ENCODE measurements at places on chromosomes 11 and 22.
A peak's percentile ranks its signal among the peaks of the same experiment; 100 is the strongest.

- DNase-seq, result no peak
Measured at GRCh38 chr11:124762105-124762623, at the start of gene ESAM. Gene ESAM, minus strand, starts transcription at chr11:124762290. Its CDS starts 136 bp downstream, at chr11:124762154.

GRCh38 chr11:94864506-94865045 lies 96.4 kb downstream of the AMOTL1 start:
- no peak for DNase-seq

DNA sequence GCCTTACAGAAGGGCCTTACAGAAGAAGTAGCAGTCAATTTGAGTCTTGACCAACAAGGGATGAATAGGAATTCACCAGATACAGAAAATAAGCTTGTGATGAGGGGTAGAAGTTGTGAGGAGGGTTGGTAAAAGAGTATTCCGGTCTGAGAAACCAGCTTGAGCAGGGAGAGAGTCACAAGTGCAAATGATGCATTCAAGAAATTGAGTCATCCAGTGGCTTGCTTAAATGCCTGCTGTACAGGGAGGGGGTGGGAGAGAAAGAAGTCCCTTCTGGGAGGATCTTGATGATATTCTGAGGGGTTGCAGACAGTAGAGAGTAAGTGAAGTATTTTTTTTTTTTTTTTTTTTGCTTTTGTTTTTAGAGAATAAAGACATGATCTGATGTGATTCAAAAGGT lies 9.2 kb downstream of the CCKBR start:
- DNase-seq, result no peak

DNA sequence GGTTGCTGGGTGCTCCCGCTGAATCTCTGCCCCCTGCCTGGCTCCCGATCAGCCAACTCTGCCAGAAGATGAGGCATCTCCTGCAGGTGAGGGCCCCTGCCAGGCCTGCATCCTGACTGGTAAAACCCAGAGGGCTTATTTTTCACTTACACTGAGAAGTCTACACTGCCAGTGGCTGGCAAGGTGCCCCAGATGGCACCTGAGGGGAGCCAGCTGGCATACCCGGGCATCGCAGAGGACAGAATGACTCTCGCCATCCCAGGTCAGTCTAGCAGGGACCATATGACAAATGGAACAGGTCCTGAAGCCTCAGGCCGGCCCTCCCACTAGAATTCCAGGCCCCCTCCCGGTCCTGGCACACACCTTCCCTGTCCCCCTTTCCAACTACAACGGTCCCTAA lies 30.9 kb downstream of the MACROD1 start:
- DNase-seq, result no peak

- DNase-seq, result no peak
Measured at GRCh38 chr22:50213263-50213662, 12.5 kb downstream of the SELENOO start.

DNA sequence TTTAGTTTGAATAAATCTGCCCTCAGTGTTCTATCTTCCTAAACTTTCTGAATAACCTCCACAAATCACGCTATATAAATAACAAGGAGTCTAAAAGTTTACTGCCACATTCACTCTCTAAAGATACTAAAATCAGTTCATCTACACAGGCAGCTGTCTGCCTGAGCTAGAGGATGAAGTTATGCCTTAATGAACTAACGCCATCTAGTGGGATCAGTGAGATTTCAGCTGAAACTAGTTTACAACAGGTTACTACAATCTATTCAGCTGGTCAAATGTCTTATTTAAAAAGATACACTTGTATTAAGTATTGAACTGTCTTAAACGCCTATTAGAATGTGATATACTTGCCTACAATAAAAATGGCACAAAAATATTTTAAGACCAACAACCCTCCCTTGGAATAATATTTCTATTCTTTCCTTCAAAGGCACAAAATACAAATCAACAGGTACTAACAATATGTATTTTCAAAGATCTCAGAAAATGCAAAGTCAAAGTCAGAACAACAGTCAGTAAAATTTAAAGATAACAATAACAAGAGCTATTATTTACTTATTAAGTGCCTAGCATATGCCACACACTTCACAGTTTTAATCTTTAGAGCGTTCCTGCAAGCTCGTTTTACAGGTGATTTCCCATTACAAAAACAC lies 84.1 kb downstream of the LARGE2 start:
- peak; percentile 72 for DNase-seq

DNA sequence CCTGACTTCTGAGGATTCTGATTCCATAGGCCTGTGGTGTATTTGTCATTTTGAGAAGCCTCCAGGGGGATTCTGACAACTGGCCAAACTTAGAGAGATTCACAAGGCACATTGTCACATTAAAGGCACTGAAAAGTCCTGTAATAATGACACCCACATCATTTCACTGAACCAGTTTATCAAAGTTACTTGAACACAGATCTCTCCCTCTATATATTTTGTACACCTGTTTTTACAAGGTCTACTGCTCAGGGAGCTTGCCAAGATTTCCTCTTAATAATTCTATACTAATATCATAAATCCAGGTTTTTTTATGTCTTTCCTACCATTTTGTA lies 50.0 kb downstream of the LRRC74B start:
- DNase-seq, result no peak

GRCh38 chr11:128379587-128380580 lies 207.5 kb downstream of the ETS1 start:
- no peak for DNase-seq

- no peak for DNase-seq
Measured at GRCh38 chr22:46418827-46419226, 83.3 kb downstream of the TRMU start.

GRCh38 chr11:9717719-9718118 lies 53.8 kb downstream of the SWAP70 start:
- DNase-seq, result no peak

DNA sequence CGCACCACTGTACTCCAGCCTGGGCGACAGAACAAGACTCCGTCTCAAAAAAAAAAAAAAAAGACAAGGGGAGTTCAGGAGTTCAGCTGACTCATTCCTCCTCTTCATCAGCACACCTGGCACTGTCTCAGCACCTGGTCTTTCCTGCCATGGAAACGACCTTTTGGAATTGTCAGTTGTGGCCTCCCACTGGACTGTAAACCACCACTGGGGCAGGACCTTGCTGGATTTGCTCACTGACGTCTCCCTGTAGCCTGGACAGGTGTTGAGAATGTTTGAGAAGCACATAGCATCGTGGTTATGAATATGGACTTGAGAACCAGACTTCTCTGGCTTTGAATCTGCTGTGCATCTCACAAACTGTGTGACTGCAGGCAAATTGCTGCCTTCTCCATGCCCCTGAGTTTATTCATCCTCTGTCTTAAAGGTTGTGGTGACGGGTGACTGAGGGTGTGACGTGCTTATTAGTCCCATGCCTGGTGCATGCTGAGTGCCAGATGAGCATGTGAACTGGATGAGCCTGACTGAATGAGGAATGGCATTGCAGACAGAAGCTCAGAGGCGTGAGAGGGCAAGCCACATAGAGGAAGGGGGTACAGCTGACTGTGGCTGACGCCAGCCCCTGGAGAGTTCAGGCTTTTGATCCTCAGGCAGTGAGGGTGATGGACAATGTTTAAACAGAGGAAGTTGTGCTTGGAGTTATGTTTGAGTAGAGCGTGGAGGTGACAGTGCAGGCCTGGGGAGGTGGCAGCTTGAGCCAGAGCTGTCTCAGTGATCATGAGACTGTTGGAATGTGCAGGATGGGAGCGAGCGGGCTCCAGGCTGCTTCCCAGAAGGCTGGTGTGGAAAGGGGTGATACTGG lies 12.7 kb downstream of the TOM1 start:
- peak; percentile 80 for DNase-seq

Data from AG08395 (cell line).